Vagina (tissue), 2 donors: ENCODE measurements at places on chromosomes 6 and 20.

- no peak for DNase-seq
Observed at GRCh38 chr6:95614094-95614493, 36.8 kb downstream of the MANEA start.

DNA sequence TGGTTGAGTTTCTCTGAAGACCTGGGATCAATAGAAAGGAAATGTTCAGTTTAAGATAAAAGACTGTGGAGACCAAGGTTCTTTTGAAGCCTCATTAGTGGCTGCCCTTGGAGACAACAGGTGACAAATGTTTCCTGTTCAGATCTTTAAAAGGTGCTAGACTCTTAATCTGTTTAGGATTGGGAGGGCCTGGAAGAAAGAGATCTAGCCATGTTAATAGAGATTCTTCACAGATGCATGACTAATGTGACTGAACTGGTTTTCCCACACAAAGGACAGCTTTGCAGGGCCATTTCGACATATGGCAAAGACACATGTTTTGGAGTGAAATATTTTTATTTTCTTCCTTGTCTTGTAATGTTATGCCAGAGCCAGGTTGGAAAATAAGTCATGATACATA, 82.2 kb downstream of the WDR27 start:
- DNase-seq, result no peak

- DNase-seq, result no peak
Observed at GRCh38 chr20:20548527-20549266, 163.7 kb downstream of the RALGAPA2 start.

DNA sequence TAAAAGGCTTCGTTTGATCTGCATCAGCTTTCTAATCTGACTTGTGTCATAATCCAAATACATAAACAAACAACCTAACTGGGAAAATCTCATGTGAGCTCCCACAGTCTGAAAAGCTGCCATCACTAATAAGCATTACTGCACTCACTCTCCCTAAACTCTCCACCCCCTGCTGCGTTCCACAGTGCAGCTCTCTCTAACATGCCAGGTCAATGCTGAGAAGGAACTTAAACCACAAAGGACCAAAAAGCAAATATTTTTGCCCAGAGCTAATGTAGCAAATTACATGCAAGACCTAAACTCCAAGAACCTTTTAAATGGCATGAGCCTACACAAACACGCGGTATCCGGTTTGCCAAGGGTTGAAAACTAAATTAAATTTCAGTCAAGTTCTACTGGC, 542.3 kb upstream of the JARID2 start:
- DNase-seq, result no peak

GRCh38 chr20:48709744-48710143, 118.1 kb downstream of the PREX1 start:
- DNase-seq, result no peak

DNA sequence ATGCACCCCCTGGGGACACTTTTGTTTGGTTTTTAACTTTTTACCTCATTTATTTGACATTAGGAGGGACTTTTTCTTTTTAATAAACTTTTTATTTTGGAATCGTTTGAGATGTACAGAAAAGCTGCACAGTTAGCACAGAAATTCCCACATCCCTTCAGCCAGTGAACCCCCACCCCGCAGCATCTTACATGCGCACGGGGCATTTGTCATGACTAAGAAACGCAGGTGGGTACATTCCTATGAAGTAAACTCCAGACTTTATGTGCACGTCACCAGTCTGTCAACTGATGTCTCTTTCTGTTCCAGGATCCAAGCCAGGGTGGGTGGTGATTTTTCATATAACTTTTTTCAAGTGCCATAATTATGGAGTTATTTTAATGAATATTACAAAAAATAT, 4.9 kb upstream of the ZNF831 start:
- DNase-seq, result no peak

DNA sequence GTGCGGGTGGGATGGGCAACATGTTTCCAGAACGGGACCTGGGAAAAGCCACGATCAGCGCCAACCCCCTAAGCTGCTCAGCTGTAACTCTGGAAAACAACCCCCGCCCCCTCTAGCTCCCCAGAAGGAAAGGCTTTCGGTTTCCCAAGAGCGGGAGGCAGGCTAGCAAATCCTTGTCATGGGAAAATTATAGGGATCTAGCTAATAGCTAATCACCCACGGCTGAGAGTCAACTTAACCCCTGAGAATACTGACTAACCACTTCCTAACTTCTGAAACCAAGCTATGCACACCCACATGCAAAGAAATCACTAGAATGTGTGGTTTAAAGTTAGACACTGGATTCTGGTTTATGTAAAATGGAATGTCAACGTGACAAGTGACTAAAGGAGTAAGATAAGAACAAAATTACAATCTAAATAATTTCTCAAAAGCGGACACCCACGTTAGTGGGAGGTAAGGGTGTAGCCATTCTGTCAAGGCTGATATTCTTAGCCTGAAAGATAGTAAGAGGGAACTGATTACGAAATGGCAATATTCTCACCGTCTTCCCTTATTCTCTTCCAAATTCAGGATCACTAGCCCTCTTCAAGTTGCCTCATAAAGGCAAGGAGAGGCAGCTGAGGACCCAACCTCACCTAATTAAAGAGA, 20.1 kb downstream of the JAG1 start:
- DNase-seq, result no peak

DNA sequence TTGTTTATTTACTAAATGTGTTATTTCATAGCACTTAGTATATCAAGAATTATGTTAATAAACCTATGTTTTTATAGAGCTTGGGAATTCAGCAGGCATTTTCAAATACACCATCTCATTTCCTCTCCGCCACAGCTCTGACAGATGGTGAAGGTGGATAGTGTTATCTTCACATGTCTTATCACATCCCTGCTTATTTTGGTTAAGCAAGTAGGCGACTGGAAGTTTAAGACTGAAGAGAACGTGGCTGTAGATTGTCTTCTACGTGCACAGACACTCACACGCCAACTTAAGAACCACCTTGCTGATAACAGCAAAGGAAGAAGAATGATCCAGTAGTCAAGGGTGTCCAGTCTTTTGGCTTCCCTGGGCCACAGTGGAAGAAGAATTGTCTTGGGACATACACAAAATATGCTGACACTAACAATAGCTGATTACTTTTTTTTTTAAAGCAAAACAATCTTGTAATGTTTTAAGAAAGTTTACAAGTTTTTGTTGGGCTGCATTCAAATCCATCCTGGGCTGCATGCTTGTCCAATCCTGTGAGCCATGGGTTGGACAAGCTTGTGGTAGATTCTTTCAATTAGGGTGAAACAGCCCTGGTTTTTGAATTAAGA, 43.3 kb upstream of the SCGN start:
- DNase-seq, result no peak

GRCh38 chr20:46087161-46087560, 2.6 kb downstream of the NCOA5 start:
- no peak for DNase-seq

GRCh38 chr6:35048631-35049083, 92.5 kb downstream of the TCP11 start:
- DNase-seq, result no peak

GRCh38 chr6:35401514-35401913, 50.6 kb upstream of the FANCE start:
- no peak for DNase-seq

DNA sequence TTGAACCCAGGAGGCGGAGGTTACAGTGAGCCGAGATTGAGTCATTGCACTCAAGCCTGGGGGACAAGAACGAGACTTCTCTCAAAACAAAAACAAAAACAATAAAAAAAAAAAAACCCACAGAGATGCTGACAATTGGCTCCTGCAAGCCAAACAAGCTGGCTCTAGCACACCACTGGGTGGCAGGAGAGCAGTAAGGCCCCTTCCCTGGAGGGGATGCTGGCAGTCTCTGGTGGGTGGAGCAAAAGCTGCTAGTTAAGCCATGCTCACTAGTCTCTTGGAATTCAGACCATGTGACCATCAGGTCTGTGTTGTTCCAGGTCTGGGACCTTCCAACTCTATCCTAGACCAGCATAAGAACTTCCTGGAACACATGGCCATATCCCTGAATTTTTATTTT, 18.9 kb upstream of the DSN1 start:
- DNase-seq, result no peak

GRCh38 chr20:52083627-52084232, 107.8 kb downstream of the ZFP64 start:
- DNase-seq, result no peak

DNA sequence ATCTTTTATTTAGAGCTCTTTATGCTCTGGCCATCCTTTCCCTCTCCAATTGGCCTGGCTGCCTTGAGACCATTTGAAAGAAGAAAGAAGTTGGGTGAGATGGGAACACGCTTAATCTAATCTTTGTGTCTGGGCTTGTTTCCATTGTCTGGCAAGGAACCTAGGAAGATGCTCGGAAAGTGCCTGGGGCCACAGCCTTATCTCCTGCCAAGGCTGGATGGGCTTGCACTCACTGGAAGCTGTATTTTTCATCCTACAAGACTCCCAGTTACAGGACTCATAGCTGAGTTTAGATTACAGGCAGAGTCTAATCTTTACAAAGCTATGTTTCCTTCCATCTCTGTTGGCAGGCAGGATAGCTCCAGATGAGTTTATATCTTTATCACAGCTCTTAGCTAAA, 33.1 kb upstream of the CDYL start:
- DNase-seq, result no peak

- peak; percentile 32 for DNase-seq
Observed at GRCh38 chr20:1207293-1207878, 4.1 kb downstream of the C20orf202 start.

GRCh38 chr6:55937261-55937947, 62.0 kb upstream of the BMP5 start:
- DNase-seq, result no peak
